Activated T-helper 1 cell treated with anti-CD3 and anti-CD28 coated beads, Interleukin-12 subunit alpha, Interleukin-12 subunit beta, Interleukin-2, Interleukin-4 antibody, amounts not matched to agents 30 ng/mL and 10 ng/mL and 1 ng/mL, durations not matched to agents 14 hours and 24 hours and 36 hours (primary cell): ENCODE measurements at places on chromosomes 2 and 18.

- no peak for DNase-seq
- H3K36me3 ChIP-seq: peaks cover 4% of the 10 kb centered on the region
- H3K4me1 ChIP-seq: no peaks in the 10 kb centered on the region
- no peak overlapping the region for H3K27ac ChIP-seq
- no peak overlapping the region for H3K4me3 ChIP-seq
These were observed 71.9 kb upstream of the SLC9A2 start for GRCh38 chr2:102547462-102547861.

DNA sequence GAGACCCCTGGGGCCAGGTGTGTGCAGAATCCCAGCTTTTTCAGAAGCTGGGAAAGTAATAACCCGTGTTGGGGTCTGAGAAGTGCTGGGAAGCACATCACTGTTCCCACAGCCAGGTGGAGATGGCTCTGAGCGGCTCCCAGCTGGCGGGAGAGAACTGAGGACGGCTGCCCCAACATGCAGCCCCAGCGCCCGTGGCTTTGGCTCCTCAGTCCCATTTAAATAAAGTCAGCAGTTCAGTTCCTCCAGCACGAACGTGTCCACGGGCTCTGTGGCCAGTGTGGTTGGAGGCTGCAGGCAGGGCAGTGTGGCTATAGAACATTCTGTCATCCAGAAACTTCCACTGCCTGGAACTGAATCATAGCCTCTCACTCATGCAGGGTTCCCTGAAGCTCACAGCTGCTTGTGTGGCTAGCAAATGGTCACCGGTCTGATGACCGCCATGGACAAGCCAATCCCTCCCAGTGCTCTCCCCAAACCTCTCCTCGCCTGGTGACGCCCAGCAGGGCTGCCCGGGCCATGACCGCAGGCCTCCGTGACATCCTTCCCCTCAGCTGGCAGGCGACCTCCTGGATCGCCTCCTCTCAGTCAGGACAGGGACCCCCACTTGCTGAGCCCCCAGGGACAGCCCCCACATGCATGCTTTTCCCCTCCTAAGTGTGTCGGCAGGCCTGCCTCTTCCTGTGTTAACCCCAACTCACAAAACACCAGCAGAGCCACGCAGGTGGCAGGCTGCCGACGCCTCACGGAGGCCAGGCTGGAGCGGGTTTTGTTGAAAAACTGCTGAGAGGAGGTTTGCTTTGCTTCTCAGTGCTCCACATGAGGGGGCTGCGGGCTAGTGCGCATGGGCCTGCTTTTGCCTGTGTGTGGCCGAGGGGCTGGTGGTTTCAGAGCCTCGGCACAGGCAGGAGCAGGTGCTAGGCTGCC lies 1.3 kb downstream of the RTP5 start:
- no peak overlapping the region for H3K4me3 ChIP-seq
- H3K36me3 ChIP-seq: no peaks in the 10 kb centered on the region
- peaks cover 16% of the 10 kb centered on the region for H3K4me1 ChIP-seq
- no peak for DNase-seq
- no peak overlapping the region for H3K27ac ChIP-seq
- no peaks in the 10 kb centered on the region for H3K27me3 ChIP-seq

DNA sequence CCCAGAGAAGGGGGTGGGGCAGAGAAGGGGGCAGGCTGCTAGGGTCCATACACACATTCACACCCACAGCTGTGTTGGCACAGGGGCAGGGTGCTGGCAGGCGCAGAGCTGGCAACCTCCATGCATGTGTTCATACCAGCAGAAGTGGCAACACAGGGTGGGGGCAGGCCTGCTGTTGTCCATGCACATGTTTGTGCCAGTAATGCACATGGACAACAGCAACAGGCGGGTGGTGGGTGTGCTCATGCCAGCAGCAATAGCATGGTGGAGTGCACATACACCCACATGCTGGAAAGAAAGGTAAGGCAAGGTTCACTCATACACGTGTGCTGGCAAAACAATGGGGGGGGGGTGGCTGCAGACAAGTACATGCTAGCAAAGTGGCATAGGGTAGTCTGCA lies 54.7 kb downstream of the FBXO15 start:
- H3K36me3 ChIP-seq: peaks cover 3% of the 10 kb centered on the region
- no peaks in the 10 kb centered on the region for H3K27me3 ChIP-seq
- no peak overlapping the region for H3K27ac ChIP-seq
- H3K4me1 ChIP-seq: peaks cover 12% of the 10 kb centered on the region
- no peak overlapping the region for H3K4me3 ChIP-seq

GRCh38 chr2:36366491-36367120 lies 11.0 kb downstream of the CRIM1 start:
- H3K36me3 ChIP-seq: peaks cover 3% of the 10 kb centered on the region
- H3K27ac ChIP-seq: no peak overlapping the region
- H3K4me1 ChIP-seq: peaks cover 12% of the 10 kb centered on the region
- no peak overlapping the region for H3K4me3 ChIP-seq
- DNase-seq: no peak

- no peaks in the 10 kb centered on the region for H3K4me1 ChIP-seq
- H3K36me3 ChIP-seq: peaks cover 5% of the 10 kb centered on the region
- H3K27me3 ChIP-seq: peaks cover 4% of the 10 kb centered on the region
- H3K4me3 ChIP-seq: no peak overlapping the region
- no peak overlapping the region for H3K27ac ChIP-seq
These were observed 45.7 kb downstream of the KCNF1 start for GRCh38 chr2:10957391-10957790.

GRCh38 chr2:60422826-60423483 lies 130.5 kb downstream of the BCL11A start:
- DNase-seq: no peak
- H3K27me3 ChIP-seq: no peaks in the 10 kb centered on the region
- H3K4me1 ChIP-seq: no peaks in the 10 kb centered on the region
- H3K4me3 ChIP-seq: no peak overlapping the region
- no peak overlapping the region for H3K27ac ChIP-seq
- no peaks in the 10 kb centered on the region for H3K36me3 ChIP-seq

DNA sequence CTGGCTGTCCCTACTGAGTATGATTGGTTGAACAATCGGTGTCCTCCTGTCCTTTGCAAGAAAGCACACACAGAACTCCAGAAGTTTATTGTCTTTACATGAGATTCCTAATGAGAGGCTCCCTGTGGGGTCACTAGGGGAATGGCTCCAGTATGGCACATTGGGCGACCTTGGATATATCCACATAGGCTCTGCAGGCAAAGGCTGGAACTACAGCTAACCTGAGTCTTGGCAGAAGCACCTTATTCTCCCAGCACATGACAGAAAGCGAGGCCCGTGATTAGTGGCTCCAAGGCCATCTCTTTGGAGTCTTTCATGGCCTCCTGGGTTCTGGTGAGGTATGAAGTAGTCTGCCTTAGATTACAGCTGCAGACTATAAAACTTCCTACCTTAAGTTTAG lies 49.0 kb downstream of the ZDBF2 start:
- no peaks in the 10 kb centered on the region for H3K4me1 ChIP-seq
- no peaks in the 10 kb centered on the region for H3K36me3 ChIP-seq
- no peak overlapping the region for H3K4me3 ChIP-seq
- H3K27me3 ChIP-seq: no peaks in the 10 kb centered on the region
- no peak overlapping the region for H3K27ac ChIP-seq

DNA sequence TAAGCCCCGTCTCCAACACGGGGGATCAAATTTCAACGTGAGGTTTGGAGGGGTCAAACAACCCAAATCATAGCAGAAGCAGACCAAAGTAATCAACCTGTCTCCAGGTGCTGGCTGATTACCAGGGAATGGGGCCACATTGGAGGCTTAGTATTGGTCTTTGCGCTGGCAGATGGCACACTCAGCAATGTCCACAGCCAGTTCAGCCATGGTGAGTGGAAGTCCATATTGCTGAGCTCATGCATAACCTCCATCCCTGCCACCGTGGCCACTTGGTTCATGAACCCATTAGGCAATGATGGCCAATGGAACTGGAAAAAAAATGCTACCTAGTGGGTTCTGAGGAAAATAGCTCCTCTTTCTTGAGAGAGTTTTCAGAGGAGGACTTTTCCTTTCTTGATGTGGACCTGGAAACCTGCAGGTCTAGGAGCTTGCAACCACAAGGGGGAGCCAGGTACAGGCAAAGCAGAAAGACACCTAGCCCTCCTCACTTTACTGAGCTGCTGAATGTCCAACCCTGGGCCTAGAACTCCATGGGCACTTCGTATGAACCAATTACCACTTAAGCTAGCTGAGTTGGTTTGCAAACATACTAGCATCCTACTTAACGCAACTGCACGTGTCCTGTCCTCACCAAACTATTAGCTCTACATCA lies 128.0 kb upstream of the GYPC start:
- H3K27me3 ChIP-seq: peaks cover 6% of the 10 kb centered on the region
- H3K36me3 ChIP-seq: no peaks in the 10 kb centered on the region
- H3K4me3 ChIP-seq: no peak overlapping the region
- H3K27ac ChIP-seq: no peak overlapping the region

GRCh38 chr18:66428795-66429194 lies 175.1 kb downstream of the CDH19 start:
- DNase-seq: no peak
- H3K36me3 ChIP-seq: no peaks in the 10 kb centered on the region
- no peak overlapping the region for H3K4me3 ChIP-seq
- no peak overlapping the region for H3K27ac ChIP-seq
- no peaks in the 10 kb centered on the region for H3K27me3 ChIP-seq
- H3K4me1 ChIP-seq: no peaks in the 10 kb centered on the region

- H3K4me1 ChIP-seq: no peaks in the 10 kb centered on the region
- peaks cover 1% of the 10 kb centered on the region for H3K36me3 ChIP-seq
- H3K27me3 ChIP-seq: peaks cover 6% of the 10 kb centered on the region
- DNase-seq: no peak
These were observed 33.0 kb downstream of the RHOB start for GRCh38 chr2:20479835-20480234.
